ENCODE measurements at places on chromosomes 6 and 20. TPM values are rescaled to one million over a fixed set of nuclear protein-coding genes. Genes with fewer than 3 reads are reported as not detected.
A peak's percentile ranks its signal among the peaks of the same experiment; 100 is the strongest.

The PPP1R3D gene
- total RNA-seq, result 7.8 TPM

The HLA-DQA1 gene
- total RNA-seq, result not detected

The FKBP1C gene
- total RNA-seq, result 3.1 TPM

The DSP gene
- 352 TPM for total RNA-seq

- no peak for DNase-seq
Measured at GRCh38 chr6:119728935-119729334, 379.4 kb upstream of the MAN1A1 start.

- no peak for DNase-seq
Measured at GRCh38 chr6:159919800-159920199, 29.0 kb downstream of the MAS1 start.

- DNase-seq, result peak; percentile 64
Measured at GRCh38 chr6:121917834-121918559, 481.5 kb upstream of the HSF2 start.

The SAMD10 gene
- total RNA-seq, result 1.7 TPM

The DYNLT2 gene
- total RNA-seq, result 0.85 TPM

DNA sequence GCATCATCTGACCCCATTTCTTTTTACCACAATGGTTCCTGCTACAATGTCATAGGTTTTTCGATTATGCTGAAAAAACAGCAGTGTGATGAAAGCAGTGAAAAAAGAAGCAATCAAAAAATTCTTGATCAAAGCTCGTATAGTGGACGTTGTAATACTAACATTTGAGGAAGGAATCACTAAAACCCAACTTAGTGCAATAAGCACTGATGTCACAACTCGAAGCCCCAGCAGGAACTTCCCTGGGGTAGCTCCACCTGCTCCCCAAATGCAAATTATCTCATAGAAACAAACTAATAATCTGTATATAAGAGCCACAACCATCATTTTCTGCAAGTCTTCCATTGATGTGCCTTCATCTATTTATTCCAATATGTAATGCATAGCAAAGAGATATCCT is 285.6 kb upstream of the SGK1 start:
- DNase-seq, result no peak

The TCF15 gene
- total RNA-seq, result not detected

The SNTA1 gene
- total RNA-seq, result 5.8 TPM
